ENCODE measurements at places on chromosomes 5 and 9.
A peak's percentile ranks its signal among the peaks of the same experiment; 100 is the strongest.

DNA sequence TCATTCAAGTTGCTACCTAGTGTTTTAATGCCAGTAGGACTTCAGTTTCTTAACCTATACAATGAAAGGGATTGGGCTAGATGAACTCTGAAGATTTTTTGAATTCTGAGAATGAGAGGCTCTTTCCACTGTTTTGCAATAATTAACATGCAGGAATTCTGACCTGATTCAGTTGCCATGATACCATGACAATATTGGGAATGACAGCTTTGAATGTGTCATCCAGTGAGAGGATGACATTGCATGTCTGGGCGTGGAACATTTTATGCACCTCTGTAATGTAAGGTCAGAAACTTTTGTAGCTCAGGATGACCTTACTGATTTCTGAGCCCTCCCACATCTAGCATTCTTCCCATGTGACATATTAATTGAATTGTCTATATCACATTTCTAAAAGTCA lies 30.6 kb upstream of the SPINK5 start:
- DNase-seq: no peak

DNA sequence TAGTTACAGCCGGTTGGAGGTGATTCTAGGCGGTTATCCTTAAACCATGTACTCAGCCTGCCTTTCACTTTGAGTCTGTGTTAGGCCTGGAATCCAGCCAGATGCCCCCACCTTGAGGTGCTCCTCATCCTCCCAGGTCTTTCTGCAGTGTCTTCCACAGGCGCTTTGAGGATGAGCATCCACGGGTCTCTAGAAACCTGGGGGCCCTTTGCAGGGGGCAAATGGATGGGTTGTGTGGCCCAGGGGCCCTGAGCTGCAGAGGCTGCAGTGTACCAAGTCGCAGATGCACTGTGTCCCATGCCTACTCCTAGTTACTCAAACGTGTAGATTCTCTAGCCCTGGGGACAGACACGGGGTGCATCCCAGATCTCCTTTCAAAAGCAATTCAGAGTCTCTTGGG lies 242.1 kb upstream of the IRX1 start:
- DNase-seq: no peak

GRCh38 chr9:23777328-23777727 lies 48.7 kb downstream of the ELAVL2 start:
- DNase-seq: no peak

GRCh38 chr9:96619491-96620180 lies at the start of gene CDC14B:
Gene CDC14B, minus strand, starts transcription at chr9:96619843. Its CDS starts 465 bp downstream, at chr9:96619378.
- DNase-seq: peak; percentile 72

DNA sequence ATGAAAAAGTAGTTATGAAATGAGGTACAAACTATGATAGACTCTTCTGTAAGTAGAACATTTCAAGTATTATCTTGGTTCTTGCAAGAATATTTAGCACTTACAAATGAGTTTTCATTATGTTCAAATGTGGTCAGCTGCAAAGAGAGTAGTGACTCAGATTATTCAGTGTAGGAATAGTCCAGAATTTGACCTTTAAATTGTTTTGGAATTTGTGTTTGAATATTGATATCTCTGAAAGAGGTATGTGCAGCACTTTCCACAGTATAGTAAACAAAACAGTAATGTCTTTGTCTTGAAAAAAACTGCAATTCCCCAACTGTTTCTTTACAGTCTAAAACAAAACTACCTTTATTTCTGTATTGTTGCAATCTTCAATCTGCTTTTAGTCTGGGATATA lies 56.1 kb downstream of the WDR70 start:
- DNase-seq: no peak

- no peak for DNase-seq
Observed at GRCh38 chr9:131525643-131526565, 5.2 kb downstream of the UCK1 start.
